Effector memory CD8-positive, alpha-beta T cell (primary cell): ENCODE measurements at places on chromosomes 16 and 17.

DNA sequence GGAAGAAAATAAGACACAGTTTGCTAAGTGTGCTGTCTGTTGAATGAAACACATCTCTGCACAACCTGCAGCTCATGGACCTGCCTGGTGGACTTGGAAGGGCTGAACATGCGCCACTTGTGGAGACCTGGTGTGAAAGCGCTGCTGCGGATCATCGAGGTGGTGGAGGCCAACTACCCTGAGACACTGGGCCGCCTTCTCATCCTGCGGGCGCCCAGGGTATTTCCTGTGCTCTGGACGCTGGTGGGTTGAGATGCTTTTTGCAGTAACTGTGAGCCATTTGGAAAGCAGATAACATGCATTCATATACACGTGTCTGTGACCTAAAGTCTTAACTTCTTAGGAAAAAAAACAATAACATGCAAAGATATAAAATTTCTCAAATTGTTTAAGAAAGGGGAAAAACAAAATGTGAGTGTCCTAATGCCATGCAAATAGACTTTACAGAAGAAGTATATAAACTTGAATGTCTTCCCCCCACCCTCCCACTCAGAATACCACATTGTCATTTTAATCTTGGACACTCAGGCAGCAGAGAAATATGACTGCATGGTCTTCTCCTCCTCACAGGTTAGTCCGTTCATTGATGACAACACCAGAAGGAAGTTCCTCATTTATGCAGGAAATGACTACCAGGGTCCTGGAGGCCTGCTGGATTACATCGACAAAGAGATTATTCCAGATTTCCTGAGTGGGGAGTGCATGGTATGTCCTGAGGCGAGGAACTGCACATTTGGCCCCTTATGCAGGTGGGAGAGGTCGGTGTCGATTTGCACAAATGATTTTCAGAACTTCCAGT lies 65.6 kb downstream of the SEC14L1 start:
- DNase-seq = no peak

DNA sequence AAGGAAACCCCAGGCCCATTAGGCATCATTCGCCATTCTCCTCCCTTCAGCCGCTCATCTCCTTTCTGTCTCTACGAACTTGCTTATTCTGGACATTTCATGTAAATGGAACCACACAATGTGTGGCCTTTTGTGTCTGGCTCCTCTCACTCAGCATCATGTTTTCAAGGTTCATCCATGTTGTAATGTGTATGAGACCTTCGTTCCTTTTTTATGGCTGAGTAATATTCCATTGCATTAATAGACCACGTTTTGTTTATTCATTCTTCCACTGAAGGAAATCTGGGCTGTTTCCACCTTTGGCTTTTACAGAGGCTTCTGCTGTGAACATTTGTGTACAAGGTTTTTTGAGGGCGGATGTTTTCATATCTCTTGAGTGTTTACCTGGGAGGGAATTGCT lies 3.2 kb downstream of the CRISPLD2 start:
- no peak for DNase-seq

- DNase-seq = no peak
These were observed 10.6 kb downstream of the LIG3 start for GRCh38 chr17:34990921-34991365.

DNA sequence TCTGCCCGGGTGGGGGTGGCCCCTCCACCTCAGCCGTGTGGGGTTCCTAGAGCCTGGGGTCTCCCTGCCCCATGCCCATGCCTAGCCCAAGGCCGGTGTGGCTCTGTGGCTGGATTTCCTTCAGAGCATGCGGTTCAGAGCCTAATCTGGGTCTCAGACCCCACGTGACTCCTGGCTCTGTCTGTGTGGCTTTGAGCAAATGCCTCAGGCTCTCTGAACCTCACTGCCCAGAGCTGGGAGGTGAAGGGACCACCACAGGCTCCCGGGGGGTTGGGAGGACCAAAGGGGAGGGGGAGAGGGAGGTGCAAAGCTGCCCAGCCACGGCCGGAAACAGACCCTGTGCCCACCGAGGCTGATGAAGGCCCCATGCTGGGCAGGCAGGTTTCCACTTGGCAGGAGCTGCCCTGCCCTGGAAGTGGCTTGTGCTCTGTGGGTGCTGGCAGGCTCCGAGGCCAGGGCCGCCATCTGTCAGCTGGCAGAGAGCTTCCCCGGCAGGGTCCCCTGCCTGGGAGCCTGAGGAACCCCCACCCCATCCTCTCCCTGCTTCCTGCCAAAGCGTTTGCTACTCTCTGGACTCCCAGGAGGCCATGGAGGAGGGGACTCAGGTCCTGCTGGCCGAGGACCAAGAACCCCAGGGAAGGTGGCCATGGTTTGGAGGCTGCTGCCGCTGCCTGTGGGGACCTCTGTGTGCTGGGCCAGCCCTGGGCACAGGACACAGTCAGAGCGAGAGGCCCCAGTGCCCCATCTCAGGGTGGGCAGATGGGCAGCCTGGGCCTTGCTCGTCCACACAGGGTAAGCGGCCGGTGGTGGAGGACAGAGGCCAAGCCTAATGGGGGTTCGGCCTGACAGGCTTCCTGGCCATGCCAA lies 4.0 kb downstream of the CDH15 start:
- DNase-seq = no peak

GRCh38 chr17:64092952-64093451 lies 36.9 kb downstream of the ERN1 start:
- no peak for DNase-seq

DNA sequence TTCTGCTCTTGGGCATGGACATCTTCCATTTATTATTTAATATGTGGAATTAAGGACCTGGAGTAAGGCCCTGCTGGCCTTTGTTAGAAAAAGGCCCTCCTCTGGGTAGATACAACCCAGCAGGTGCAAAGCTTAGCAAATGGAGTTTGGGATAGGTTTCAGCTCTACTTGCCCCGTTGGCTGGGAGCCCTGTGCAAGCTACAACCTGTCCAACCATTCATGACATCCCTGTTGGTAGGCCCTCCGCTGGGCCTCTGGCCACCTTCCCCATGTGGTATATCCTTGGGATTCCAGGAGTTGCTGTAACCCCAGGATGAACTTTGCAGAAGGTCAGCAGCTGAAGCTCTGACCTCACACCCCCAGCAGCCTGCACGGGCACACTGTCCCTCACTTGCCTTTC lies 6.4 kb downstream of the NGFR start:
- no peak for DNase-seq

DNA sequence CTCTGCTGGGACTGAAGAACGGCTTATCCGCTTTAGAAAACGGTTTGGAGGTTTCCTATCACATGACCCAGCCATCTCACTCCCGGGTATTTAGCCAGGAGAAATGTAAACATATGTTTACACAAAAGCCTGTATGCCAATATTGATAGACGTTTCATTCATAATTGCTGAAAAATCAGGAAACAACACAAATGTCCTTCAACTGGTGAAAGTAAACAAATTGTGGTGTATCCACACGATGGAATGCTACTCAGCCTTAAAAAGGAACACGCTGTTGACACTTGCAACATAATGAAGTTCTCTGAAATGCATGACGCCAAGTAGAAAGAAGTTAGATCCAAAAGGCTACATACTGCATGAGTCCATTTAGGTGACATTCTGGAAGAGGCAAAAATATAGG lies 157.6 kb downstream of the SLC39A11 start:
- no peak for DNase-seq

DNA sequence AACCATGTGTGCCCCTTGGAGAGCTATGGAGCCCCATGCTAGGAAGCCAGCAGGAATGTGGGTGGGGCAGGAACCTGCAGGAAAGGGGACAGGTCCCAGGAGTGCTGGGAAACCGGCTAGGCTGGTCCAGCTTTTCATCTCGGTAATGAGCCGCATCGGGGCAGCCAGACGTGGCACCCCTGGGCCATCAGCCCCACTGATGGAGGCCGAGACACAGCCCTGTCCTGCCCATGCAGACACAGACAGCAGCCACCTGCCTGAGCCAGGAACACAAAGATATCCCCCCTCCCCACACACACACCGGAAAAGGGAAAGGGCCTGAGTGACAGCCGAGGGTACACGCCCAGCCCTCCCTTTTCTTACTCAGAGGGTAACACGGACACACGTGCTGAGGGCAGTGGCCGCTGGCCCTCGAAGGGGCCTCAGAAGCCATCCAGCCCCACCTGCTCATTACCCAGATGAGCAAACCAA lies 18.1 kb downstream of the PPL start:
- no peak for DNase-seq

DNA sequence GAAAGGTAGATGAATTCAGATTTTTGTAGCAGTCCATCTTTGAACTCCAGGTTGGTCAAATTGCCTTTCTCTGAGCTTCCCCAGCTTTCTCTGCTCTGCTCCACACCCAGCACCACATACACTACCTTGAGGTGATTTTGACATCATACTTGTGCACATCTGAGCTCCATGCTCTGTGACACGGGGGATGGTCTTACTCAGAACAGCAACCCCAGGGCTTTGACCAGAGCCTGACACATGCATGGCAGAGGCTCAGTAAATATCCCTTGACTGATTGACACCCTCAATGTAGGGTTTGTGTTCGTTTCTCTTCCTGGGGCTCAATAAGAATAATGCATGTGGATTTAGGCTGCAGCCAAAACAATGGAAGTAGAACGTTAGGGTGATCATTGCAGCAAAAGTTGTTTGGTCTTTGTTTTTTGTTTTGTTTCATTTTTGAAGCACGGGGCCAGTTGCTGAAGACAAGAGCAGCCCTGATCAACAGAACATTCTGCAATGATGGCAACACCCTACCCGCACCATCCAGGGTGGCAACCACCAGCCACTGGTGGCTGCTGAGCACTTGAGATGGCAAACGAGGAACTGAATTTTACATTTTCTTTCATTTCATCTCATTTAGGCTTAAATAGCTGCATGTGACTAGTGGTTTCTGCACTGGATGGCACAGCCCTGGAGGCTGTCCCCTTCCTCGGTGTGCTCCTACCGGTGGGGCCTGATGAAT lies 224.8 kb upstream of the TNRC6C start:
- DNase-seq = no peak

GRCh38 chr17:67244431-67245072 lies 444 bp downstream of the HELZ start:
- peak; percentile 7 for DNase-seq

- DNase-seq = no peak
These were observed 387.1 kb downstream of the HS3ST4 start for GRCh38 chr16:26078716-26079355.

GRCh38 chr16:29820271-29820701 lies at the start of gene MVP:
Gene MVP (plus strand): TSS chr16:29820462. CDS start chr16:29830550, 10,088 bp downstream.
- DNase-seq = peak; percentile 12

DNA sequence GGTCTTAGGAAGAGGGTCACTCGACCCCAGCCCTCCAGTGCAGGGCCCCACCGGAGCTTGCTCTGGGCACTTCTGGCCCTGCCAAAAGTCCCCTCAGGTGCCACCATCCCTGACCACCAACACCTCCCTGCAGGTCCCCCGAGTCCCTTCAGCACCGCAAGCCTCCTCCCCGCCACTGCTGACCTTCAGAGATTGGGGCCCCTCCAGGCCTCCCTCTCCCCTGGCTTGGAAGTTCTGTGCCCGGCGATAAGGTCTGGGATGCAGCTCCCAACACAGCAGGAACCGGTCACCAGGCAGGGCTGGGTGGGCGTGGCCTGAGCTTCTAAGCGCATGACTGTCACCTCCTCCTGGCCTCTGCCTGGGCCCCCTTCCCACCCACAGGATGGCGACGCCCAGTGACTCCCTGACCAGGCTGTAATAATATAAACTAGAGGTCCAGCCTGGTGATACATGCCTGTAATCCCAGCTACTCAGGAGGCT lies 11.2 kb downstream of the PIEZO1 start:
- no peak for DNase-seq

GRCh38 chr17:11935734-11936406 lies 61.4 kb downstream of the ZNF18 start:
- DNase-seq = no peak

GRCh38 chr17:78805301-78805700 lies 23.2 kb upstream of the CYTH1 start:
- DNase-seq = peak; percentile 58

DNA sequence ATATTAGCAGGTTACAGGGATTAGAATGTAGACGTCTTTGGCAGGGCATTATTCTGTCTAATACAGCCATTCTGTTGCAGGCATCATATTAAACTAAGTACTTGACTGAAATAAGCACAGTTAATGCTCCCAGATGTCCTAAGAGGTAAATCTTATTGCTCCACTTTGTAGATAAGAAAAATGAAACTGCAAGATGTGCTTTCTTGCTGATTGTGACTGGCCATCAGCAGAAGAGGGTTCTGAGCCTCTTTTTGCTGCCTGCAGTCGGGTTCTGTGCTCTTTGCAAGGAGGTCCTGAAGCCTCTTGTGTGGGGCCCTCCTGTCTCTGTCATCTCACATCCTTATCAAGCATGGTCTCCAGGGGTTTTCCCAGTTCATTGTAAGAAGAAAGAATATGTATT lies 167.1 kb downstream of the KCNJ2 start:
- DNase-seq = no peak

- DNase-seq = no peak
These were observed 96.3 kb downstream of the CYLD start for GRCh38 chr16:50838165-50838564.

DNA sequence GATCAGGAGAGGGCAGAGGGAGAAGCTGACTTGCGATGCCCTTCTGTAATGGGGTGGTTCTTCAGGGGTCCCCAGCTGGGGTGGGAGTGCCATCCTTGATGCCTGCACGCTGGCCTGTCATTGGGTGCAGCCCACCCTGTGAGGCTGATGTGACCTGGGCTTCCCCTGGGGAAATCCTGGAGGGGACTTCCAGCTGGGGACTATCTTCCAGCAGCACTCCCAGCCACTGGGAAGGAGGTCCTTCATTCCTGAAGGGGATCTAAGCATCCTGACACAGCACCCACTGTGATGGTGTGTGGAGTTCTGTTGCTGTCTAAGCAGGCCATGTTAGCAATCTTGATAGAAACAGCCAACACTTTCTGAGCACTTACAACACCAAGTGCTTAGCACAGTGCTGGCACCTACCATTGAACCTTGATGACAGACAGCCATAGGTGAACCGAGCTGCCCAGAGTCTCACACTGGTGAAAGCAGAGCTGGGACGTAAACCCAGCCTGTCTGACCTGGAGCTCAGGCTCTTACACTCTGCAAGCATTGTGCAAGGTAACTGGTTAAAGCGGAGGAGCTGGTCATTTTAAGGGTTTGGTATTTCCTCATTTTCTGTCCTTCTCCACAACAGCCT lies 211.3 kb downstream of the CCDC182 start:
- no peak for DNase-seq

DNA sequence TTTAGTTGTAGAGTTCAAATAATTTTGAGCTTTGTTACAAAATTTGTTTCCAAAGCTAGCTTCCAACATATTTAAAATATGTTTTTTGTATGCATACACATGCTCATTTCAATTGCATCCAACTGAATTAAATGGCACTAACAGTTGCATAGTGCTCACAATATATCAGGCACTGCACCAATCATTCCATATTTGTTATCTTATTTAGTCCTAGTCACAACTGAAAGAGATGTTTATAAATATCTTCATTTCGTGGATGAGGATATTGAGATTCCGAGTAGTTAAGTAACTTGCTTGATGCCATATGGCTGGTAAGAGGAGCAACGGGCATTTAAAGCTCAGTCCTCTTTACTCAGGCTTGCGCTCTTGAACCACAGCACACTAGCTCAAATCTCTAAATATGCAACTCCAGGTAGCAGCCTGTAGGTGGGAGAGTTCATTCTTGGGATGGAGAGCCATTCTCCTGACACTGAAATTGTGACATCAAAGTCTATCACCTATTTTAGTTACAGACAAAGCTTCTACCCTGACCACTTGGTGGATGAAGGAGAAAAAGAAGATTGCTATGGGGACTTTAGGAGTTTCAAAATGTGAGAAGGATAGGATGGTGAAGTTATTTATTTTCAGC lies 118.0 kb upstream of the CA10 start:
- DNase-seq = no peak

GRCh38 chr17:69882281-69882680 lies 192.7 kb upstream of the KCNJ16 start:
- DNase-seq = no peak

- DNase-seq = no peak
These were observed 15.8 kb downstream of the NOD2 start for GRCh38 chr16:50709061-50709684.

- no peak for DNase-seq
These were observed 3.5 kb downstream of the CTRB1 start for GRCh38 chr16:75222271-75222783.
